ENCODE measurements at places on chromosomes 5 and 9. TPM values are rescaled to one million over a fixed set of nuclear protein-coding genes. Genes with fewer than 3 reads are reported as not detected.

DNA sequence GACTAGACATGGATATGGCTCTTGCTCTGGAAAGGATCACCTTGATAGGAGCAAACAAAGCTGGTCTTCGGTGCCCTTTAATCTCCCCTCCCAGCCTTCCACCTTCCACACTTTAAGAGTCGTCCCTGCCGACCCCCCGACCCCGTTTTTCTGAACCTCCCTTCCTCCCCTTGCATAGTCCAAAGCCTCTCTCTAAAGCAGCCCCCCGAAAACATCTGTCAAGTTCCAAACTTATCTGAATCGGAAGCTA, 423 bp upstream of the NUP214 start:
- no peak for DNase-seq

DNA sequence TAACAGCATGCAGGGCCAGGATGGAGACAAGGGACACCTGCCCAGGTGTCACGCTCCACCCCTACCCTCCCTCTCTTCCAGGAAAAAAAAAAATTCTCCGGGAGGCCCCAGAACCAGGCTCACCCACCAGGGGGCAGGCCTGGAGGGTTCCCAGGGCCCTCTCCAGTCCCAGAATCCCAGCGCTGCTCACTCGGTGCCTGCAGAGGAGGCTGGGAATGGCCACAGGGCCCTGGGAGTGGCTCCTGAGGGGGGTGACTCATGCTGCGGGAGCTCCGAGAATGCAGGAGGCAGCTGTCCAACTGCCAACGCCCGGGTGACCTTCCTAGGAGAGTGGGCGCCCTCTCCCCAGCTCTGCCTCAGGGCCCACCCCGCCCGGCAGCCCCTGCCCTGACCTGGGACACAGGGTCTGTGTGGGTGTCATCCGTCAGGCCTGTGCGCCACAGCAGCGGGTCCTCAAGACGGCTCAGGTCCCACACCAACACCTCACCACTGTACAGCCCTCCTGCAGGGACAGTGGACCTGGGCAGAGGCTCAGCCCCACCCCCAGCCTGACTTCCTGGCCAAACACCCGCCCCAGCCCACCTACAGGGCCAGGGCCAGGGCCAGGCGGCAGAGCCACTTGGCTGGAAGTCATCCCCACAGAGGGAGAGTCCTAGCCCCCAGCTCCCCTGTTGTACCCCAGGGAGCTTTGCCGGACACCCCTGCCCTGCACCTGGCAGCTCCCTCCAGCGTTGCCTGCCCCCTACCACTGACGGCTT, 21.2 kb downstream of the DYNC2I2 start:
- DNase-seq: no peak

GRCh38 chr9:114037249-114037648, 40.9 kb downstream of the AMBP start:
- no peak for DNase-seq

- no peak for DNase-seq
Observed at GRCh38 chr9:23741351-23741750, 84.7 kb downstream of the ELAVL2 start.

GRCh38 chr5:56974241-56974640, 22.3 kb upstream of the MIER3 start:
- DNase-seq: no peak

DNA sequence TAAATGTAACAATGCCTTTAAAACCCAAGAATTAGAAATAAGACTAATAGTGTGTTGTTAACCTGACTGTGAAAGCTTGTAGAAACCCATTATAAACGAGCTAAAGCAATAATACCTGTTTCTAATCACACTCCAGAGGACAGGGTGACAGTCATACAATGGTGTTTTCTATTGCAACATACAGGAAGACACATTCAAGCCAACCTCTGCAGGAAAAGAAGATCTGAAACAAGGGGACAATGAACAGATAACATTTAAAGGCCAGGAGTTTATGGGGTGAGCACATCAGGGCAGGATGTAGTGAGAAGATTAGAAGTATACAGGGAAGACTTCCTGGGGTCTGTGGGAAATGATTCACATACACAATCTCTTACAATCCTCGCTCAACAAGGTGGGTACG, 13.8 kb downstream of the BARHL1 start:
- DNase-seq: no peak

SLC36A3 gene
- not detected for total RNA-seq

MAMDC2 gene
- 1.9 TPM for total RNA-seq

SLC4A9 gene
- 0.04 TPM for total RNA-seq

Data from esophagus squamous epithelium (tissue), 5 donors.